NCI-H1048 (cell line): ENCODE measurements at places on chromosomes 1 and 21.
A peak's percentile ranks its signal among the peaks of the same experiment; 100 is the strongest.

GRCh38 chr1:225777058-225777582 is 506 bp upstream of the SRP9 start:
- no peak for DNase-seq

- no peak for DNase-seq
These were observed 100.5 kb downstream of the NPHP4 start for GRCh38 chr1:5891736-5892135.

DNA sequence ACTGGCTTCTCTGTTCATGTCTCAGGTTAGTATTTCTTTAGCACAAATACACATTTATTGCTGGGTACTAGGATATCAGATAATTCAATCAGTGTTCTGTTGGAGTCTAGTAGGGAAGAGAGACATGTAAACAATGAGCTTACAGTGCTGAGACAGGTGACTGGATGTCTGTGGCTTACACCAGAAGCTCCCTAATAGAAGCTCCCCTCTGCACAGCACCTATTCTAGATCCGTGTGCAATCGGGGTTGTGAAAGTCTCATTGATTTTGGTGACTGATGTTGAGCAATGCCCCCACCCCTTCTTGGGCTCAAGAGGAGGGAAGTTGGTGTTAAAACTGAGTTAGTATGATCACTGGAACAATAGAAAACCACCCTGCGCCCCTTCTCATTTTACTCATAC is 279.2 kb downstream of the RPS6KC1 start:
- DNase-seq: no peak

DNA sequence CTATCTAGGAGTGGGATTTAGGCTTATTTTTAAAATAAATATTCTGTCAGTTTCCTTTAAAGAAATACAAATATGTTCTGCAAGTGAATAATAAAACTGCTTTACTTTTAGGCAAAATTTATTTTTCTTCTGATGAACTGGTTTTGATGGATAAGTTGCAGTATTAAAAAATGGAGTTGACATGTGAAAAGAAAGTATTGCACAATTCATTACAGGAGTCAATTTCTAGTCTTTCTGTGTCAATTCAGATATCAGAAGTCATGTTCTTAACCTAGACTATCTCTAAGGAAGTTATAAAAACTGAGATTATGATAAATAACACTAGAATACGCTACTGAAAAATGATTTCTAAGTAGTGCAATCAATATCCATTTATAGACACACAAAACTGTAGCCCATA is 270.2 kb upstream of the TMPRSS15 start:
- DNase-seq: no peak

GRCh38 chr1:183473217-183473536 is 878 bp downstream of the SMG7 start:
- no peak for DNase-seq

- no peak for DNase-seq
These were observed 28.5 kb upstream of the PAXBP1 start for GRCh38 chr21:32800056-32800455.

DNA sequence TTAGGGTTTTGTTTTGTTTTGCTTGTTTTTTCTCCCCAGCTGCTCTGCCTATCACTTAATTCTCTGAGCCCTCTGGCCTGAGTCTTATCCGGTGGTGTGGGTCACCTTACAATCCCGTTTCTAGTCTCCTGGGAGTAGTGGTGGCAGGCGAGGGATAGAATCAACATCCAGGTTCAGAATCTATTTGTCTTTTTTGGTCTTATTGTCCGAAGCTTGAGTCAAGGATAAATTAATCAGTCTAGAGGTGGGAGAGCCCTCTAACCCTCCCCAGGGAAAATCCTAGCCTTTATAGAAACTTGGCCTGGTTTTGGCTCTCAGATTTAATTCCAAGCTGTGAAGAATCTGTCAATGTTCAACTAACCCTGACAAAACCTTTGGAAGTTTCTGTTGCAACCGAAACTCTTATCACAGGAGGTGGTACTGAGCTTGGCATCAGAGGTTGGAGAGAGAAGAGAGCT is 246.3 kb downstream of the FGGY start:
- DNase-seq: no peak

- no peak for DNase-seq
These were observed 676.1 kb downstream of the PTPRU start for GRCh38 chr1:29912425-29912824.

GRCh38 chr21:41207401-41208375 is 39.7 kb downstream of the BACE2 start:
- DNase-seq: no peak

DNA sequence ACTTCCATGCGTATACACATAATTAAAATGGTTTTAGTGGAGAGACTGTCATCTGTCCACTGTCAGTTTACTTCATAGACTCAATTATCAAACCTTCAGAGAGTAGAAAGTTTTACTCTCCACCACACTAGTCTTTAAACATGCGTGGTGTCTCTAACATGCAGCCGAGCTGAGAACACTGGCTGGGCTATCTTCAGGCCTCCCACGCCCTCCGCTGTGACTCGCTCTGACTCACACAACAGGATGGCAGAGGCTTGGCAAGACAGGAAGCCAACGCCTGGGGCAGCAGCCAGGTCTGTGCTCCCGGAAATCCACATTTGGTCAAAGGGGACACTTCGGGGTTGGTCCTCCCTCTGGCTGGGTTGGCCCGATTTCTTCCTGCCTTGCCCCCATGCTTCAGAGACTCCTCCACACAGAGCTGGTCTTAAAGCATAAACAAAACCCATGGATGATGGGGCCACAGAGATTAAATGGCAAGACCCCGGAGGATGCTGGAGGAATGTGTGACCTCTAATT is 22.7 kb upstream of the IFNGR2 start:
- no peak for DNase-seq

DNA sequence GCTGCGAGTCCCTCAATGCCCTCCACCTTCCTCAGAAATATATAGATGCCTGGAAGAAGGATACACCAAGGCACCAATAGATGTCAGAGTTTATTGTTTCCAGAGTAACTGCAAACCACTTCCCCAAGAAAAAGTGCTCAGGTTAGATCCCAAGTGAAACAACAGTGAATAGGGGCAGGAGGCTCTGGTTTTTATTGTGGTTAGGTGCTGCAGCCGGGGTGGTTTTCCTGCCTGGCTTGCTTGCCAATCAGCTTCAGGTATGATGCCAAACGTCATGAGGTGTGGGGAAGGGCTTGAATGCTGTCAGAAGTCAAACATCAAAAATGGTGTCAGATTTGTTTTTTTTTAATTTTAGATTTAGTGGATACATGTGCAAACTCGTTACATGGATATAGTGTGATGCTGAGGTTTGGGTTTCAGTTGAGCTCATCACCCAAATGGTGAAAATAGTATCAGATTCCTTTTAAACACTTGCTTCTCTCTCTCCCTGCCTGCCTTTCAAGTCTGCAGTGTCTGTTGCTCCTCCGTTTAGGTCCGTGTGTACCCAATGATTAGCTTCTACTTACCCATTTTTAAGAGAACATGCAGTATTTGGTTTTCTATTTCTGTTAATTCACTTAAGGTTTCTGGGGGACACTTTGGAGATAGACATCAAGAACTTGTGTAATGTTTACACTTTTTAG is 1317.0 kb downstream of the MRPL39 start:
- DNase-seq: no peak

- DNase-seq: peak; percentile 59
These were observed at the start of gene SNX7 for GRCh38 chr1:98661544-98662355. SNX7 (plus strand) TSS chr1:98661721; CDS start chr1:98661732, 11 bp downstream.

DNA sequence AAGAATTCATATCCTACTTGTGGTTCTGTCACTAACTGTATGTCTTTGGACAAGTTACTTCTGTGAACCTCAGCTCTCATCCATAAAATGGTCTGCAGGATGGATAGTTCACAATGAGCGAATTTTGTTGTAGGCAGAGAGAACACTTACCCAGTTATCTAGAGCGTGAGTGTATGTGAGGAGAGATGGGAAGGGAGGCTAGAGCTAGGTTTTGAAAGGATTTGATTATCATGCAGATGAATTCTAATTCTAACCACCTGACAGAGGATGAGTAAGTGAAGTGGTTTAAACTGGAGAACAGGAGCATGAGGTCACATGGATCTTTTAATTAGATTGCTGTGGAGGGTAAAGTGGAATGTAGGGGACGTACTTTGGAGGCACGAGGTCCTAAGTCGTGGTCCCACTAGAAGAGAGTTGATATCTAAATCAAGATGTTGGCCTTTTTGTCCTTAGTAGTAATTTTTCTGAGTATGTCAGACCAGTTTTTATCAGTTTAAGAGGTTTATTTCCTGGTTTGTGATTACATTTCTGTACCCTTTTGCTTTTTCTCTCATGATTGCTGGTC is 5.0 kb downstream of the SUCO start:
- DNase-seq: no peak

DNA sequence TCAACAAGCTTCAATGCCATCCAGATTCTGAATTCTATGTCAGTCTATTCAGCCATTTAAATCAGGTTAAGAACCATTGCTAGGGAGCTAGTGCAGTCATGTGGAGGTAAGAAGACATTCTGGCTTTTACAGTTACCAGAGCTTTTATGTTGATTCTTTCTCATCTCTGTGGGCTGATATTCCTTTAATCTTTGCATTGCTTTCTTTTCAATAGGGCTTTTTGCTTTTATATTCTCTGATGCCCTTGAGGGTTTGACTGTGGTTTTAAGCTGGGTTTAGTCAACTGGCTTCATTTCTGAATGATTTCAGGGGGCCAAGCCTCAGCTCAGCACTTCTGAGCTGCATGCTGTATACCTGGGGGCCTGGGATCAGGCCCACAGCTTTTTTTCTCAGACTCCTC is 51.0 kb upstream of the GORAB start:
- DNase-seq: no peak

DNA sequence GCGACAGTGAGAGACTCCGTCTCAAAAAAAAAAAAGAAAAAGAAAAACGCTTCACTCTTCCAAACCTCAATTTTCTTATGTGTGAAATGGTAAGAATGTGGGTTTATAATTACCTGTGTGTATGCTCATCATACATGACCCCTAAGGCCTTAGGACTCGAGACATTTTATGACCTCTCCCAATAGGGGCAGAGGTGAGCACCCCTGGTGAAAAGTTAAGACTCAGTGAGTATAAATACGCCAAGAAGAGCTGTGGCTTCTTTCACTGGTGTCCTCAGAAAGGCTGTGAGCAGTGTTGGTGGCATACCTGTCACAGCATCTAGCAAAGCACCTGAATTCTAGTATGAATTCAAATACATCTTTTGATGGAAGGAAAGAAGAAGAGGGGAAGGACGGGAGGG is 7.8 kb upstream of the FCMR start:
- DNase-seq: no peak

GRCh38 chr1:202348005-202348508 is 442 bp upstream of the PPP1R12B start:
- DNase-seq: no peak

GRCh38 chr1:89451011-89451410 is 73.6 kb upstream of the LRRC8B start:
- DNase-seq: no peak

- DNase-seq: no peak
These were observed 45.6 kb upstream of the RBM34 start for GRCh38 chr1:235206533-235207208.

DNA sequence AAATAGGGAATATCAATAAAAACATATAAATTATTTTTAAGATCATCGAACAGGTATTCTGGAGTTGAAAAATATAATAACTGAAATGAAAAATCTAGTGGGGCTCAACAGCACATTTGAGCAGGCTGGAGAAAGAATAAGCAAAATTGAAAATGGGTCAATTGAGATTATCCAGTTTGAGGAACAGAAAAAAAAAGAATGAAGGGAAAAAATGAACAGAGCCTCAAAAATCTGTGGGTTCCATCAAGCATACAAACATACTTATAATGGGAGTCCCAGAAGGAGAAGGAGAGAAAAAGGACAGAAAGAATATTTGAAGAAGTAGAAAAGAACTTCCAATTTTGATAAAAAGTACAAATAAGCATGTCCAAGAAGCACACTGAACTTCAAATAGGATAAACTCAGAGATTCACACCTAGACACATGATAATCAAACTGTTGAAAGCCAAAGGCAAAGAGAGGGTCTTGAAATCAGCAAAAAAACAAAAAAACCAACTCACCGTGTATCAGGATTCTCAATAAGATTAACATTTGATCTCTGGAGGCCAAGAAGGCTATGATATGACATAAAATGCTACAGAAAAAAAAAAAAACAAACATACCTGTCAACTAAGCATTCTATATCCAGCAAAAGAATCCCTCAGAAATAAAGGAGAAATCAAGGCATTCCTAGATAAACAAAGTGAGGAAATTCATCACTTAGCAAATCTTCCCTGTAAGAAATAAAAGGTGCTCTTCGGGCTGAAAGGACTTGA is 5.4 kb upstream of the COQ8A start:
- DNase-seq: no peak

GRCh38 chr1:57115030-57115614 is 149.3 kb upstream of the C8B start:
- no peak for DNase-seq

- no peak for DNase-seq
These were observed 71.6 kb downstream of the RERE start for GRCh38 chr1:8745749-8746390.

GRCh38 chr1:226548256-226549093 is at the start of gene STUM:
STUM (plus strand) TSS chr1:226548764; CDS start chr1:226548905, 141 bp downstream.
- DNase-seq: no peak
